IMR-90 (cell line): ENCODE measurements at places on chromosomes 1 and 21. TPM values are rescaled to one million over a fixed set of nuclear protein-coding genes. Genes with fewer than 3 reads are reported as not detected.
A peak's percentile ranks its signal among the peaks of the same experiment; 100 is the strongest.

DNA sequence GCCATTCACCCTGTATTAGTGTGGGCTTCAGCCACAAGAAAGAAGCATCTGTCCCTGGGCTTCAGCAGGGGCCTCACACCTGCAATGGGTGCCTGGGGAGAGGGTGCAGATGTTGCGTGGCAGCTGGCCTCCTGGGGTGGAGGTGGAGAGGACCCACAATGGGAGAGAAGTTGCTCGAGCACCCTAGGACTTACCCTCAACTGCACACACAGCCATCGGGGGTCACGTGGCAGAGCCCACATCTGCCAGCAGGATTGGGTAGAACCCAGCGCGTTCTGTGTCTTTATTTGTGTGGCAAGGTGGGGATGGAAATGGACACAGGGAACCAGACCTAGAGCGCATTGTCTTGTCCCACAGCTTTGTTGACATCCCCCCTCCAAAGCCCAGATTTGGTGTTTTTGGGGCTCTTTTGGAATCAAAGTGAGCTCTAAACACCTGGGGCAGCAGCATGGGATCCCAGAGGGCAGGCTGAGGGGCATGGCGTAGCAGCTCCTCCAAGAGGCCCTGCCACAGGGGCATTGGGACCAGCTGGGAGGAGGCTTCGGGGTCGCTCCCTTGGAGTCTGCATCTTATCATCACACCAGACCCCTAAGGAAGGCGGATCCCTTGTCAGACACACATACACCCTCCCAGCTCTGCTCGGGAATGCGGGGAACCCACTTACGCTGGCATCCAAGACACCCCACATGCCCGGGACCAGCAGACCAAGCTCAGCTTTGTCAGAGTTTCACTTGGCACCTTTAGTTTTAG, 5.1 kb downstream of the ABCG1 start:
- DNase-seq, result no peak

GRCh38 chr1:7744882-7745281, 26.2 kb upstream of the VAMP3 start:
- DNase-seq, result no peak

- DNase-seq, result peak; percentile 33
Observed at GRCh38 chr1:164510435-164510834, 48.5 kb upstream of the PBX1 start.

DNA sequence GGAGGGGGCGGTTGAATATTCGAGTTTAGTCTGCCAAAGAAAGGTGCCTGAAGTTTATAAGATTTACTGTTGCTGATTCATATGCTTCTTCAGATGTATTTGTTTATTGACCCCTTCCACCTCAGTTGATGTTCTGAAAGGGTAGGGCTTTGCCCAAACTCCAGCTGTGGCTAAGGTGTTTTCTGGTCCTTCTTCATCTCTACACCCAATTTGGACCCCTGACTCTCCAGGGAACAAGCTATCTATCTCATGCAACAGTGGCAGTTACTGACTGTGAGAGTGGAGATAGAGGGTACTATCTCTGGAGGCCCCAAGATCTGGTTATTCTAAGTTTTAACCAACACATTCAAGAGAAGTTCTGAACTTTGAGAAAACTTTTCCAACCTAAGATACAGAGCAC, 12.6 kb upstream of the ALG14 start:
- no peak for DNase-seq

The BSND gene
- not detected in 2 replicates for total RNA-seq

The FCAMR gene
- not detected in 2 replicates for total RNA-seq
